Activated T-cell treated with anti-CD3 and anti-CD28 coated beads for 24 hours (primary cell): ENCODE measurements at places on chromosomes 6 and 20.

- no peak for DNase-seq
Observed at GRCh38 chr6:3616565-3617176, 134.8 kb downstream of the PXDC1 start.

DNA sequence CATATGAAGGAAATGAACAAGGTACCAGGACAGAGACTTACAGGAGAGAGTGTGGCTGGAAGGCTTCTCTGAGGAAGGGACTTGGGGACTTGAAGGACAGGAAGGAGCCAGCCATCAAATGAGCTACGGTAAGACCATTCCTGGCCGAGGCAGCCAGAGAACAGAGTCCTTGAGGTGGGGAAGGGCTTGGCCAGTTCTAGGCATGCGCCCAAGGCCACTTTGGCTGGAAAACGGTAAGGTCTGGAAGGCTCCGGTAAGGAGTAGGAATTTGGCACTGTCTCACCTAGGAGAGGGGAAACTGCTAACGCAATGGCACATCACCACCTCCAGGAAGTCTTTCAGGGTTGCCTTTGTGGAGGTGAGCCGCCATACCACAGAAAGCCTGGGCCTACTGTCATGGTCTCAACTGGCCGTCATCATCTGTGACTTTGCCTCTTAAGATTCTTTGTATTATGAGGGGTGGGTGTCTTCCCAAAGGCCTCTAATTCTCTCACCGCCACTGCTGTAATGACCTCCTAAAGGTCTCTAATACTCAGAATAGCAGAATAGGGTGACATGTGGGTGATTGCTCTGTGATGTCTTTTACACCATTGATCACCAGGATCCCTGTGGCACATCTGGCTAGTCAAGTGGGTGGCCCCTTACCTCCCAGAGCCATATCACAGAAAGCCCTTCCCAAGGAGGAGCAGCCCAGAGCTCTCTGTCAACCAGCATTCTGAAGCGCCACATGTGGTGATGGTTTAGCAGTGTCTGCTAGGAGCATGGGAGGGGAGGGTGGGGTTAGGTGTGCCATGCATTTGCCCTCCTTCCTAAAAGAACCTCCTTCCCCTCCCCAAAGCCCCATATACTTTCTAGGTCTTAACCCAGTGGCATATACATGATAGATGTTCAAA lies 17.7 kb upstream of the STX16 start:
- no peak for DNase-seq

GRCh38 chr20:998231-998830 lies 3.8 kb downstream of the RSPO4 start:
- DNase-seq: no peak

GRCh38 chr6:166940643-166941068 lies 15.7 kb downstream of the RNASET2 start:
- DNase-seq: no peak

DNA sequence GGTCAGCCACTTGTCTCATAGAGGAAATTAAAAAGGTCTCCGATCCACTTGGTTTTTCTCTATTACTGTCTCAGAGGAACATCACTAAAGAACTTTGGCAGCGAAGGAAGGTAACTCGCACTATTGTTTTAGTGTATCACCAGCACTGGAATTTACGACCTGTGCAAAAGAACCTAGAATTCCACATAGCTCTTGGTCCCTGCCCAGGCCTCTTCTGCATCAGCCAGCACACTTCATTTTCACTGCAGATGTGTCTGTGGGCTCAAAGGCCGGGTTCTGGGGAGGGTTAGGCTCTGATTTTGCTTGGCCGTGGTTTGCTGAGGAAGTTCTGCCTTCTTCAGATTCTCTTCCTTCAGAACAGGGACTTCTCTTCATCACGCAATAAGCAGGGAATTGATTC lies 102.8 kb upstream of the TMEM181 start:
- DNase-seq: no peak

DNA sequence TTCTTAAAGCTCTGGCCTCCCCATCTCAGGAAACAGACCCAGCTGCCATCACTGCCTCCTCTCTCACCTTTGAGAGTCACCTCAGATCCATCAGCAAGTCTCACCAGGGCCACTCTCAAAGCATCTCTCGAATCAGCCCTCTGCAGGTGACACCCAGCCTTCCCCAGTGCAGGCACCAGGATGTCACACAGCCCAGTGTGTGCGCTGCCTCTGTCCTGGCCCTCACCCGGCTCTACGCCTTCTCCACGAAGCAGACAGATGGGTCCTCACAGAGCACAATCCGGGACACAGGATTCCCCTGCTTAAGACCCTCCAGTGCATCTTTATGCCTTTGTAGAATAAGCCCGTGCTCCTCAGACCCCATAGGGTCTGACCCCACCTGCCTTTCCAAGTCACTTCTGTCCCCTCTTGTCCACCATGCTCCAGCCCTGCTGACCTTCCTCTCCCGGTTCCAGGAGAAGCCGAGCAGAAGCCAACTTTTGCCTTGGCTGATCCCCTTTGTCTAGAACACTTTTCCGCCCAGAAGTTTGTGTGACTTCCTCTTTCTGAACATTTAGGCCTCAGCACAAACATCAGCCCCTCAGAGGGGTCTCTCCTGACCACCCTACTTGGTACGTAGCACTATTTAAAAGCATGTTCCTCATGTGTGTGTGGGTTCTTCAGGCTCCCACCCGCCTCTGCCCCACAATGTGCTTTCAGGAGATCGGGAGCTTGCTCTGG lies 60.2 kb downstream of the PSMG4 start:
- DNase-seq: no peak

DNA sequence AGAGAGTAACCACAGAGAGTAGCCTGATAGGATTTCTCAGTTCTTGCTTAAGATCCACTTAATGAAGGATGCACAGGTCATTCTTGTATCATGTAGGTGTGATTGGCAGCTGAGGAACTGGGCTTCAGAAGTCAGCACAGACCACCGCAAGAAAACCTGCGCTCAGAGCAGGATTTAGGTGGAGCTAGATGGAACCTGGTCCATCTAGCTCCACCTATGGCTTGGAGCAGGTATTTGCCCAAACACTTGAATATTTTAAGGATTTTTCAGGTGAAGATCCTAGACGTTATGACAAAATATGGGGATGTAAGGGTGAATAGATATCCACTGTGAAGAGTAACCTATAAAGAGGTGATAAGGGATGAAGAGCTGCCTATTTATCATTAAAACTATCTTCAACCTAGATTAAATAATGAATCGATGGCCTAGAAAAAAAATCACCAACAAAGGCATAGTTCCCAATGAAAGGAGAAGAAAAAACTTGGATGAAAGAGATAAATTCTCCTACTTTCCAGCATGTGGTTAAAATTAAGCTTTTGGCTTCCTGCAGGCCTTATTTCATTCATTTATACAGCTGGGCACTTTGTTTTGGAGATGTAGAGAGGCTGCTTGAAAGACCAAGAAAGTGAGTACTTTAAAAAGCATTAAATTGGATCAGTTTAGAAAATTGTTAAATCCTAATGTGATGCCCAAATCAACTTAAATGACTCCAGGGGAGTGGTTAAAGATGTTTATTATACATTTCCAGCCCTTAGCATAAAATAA lies 778.4 kb upstream of the GJE1 start:
- DNase-seq: no peak

DNA sequence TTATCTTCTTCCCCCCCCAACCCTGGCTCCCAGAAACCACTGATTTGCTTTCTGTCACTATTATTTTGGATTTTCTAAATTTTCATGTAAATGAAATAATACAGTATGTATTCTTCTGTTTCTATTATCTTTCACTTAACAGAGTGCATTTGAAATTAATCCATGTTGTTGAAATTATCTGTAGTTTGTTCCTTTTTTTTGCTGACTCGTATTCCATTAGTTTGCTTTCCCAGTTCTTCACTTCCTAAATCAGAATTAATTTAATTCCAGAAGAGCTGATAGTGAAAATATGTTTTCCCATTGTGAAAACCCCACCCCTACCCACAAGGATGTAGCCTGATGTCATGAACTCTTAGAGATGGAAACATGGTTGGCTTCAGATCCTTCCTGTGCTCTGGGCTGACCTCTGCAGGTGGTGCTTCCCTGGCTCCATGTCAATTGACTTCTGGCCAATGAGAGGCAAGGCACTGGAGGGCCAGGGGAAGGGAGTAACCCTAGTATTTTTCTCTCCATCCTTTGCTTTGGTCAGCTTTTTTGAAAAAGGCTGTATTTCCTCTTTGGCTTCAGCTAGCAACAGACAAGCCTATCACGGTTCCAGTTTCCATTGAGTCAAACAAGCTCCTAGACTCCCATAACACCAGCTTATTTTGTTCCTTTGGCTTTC lies 244.4 kb upstream of the HSF2 start:
- DNase-seq: no peak

- no peak for DNase-seq
Observed at GRCh38 chr6:7691675-7692452, 34.0 kb upstream of the BMP6 start.

- DNase-seq: no peak
Observed at GRCh38 chr20:24577271-24577909, 108.0 kb downstream of the SYNDIG1 start.

GRCh38 chr6:118705544-118706491 lies 54.4 kb upstream of the CEP85L start:
- no peak for DNase-seq

DNA sequence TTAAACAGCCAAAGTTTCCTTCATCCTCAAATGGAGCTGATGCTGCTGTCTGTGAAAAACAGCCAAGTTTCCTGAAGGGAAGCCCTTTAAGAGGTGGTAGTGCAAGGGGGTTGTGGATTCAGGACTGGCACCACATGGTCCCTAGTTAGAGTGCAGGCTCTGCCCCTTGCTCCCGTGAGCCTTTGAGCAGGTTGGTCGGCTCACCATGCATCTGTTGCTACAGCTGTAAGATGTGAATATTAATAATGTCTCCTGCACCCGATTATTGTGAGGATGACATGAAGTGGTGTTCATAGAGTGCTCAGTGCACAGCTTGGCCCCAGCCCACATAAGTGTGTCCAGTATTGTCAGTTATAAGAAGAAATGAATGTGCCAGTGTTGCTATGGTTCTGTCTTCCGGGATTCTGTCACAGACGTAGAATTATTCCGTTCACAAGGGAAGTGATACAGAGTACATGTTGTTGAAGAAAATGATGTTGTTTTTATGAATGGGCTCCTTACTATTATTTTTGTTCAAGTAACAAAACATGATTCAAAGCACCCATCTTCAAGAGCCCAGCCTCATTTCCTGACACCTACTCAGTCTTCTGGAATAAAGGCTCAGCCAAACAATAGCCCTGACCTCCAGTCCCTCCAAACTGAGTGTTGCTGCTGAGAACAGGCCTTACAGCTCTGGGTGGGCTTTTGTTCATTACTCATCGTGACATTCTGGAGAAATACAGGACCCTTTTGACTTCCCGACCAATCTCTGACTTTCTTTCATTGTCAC lies 2.9 kb upstream of the PKIG start:
- DNase-seq: no peak

GRCh38 chr6:150343434-150343833 lies 25.4 kb upstream of the IYD start:
- DNase-seq: no peak

- DNase-seq: no peak
Observed at GRCh38 chr20:60467078-60467477, 508.9 kb downstream of the CDH26 start.

DNA sequence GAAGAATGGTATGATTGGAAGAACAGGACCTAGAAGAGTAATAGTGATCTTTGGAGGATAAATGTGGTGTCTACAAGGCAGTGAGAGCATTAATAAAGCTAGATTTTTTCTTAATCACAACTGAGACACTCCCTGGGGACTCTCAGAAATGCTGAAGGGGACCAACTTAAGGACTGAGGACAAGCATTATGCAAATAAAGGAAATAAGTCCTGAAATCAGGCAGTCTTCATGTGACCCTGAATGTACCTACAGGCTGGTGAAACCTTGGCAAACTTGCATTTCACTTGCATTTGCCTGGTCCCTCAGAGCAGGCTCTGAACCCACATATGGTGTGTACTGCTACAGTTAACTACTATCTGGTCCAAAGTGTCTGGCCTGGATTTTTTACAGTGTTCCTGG lies 19.3 kb upstream of the TTK start:
- no peak for DNase-seq

GRCh38 chr6:75791881-75792280 lies 42.8 kb downstream of the MYO6 start:
- DNase-seq: no peak

- no peak for DNase-seq
Observed at GRCh38 chr6:12845224-12846004, 128.8 kb downstream of the PHACTR1 start.
